ENCODE measurements at places on chromosomes 7 and 10.

- H3K4me3 ChIP-seq, result no peak overlapping the region
- no peaks in the 10 kb centered on the region for H3K36me3 ChIP-seq
Observed at GRCh38 chr7:151432658-151433521, 7.1 kb downstream of the CRYGN start.

DNA sequence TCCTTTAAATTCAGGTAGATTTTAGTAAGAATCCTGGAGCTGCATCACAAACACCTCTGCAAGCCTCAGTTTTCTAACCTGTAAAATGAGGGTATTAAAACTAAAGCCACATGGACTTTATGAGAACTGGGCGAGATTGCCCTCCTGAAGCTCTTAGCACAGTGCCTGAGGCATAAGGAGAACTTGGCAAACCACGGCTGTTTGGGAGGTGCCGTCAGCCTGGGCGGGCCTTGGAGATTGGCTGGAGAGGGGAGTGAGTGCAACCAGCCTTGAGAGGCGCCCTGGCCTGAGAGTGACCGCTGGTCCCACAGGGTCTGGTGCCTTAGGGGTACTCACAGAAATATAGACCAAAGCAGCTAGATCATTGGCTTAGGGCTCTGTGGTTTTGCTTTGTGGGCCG, 5.4 kb upstream of the TNS3 start:
- H3K27me3 ChIP-seq, result peaks cover 17% of the 10 kb centered on the region
- no peak for DNase-seq
- H3K36me3 ChIP-seq, result no peaks in the 10 kb centered on the region
- no peaks in the 10 kb centered on the region for H3K4me1 ChIP-seq
- no peak overlapping the region for H3K4me3 ChIP-seq
- no peak overlapping the region for H3K27ac ChIP-seq

- H3K4me3 ChIP-seq, result no peak overlapping the region
- DNase-seq, result no peak
- no peaks in the 10 kb centered on the region for H3K36me3 ChIP-seq
- H3K27ac ChIP-seq, result no peak overlapping the region
- H3K27me3 ChIP-seq, result no peaks in the 10 kb centered on the region
- peaks cover 3% of the 10 kb centered on the region for H3K4me1 ChIP-seq
Observed at GRCh38 chr10:28807760-28808613, 130.7 kb downstream of the BAMBI start.

DNA sequence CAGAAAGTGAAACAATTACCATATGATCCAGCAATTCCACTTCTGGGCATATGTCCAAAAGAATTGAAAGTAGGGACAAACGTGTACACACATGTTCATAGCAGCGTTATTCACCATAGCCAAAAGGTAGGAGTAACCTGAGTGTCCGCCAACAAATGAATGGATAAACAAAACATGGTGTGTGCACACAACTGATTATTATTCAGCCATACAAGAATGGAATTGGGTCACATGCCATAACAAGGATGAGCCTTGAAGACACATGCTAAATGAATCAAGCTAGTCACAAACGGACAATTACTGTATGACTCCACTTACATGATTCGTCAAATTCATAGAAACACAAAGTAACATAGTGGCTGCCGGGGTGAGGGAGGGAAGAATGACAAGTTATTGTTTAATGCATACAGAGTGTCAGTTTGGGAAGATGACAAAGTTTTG, 4.1 kb upstream of the OIT3 start:
- H3K27me3 ChIP-seq, result no peaks in the 10 kb centered on the region
- no peak overlapping the region for H3K4me3 ChIP-seq
- peaks cover 16% of the 10 kb centered on the region for H3K4me1 ChIP-seq
- no peaks in the 10 kb centered on the region for H3K36me3 ChIP-seq

DNA sequence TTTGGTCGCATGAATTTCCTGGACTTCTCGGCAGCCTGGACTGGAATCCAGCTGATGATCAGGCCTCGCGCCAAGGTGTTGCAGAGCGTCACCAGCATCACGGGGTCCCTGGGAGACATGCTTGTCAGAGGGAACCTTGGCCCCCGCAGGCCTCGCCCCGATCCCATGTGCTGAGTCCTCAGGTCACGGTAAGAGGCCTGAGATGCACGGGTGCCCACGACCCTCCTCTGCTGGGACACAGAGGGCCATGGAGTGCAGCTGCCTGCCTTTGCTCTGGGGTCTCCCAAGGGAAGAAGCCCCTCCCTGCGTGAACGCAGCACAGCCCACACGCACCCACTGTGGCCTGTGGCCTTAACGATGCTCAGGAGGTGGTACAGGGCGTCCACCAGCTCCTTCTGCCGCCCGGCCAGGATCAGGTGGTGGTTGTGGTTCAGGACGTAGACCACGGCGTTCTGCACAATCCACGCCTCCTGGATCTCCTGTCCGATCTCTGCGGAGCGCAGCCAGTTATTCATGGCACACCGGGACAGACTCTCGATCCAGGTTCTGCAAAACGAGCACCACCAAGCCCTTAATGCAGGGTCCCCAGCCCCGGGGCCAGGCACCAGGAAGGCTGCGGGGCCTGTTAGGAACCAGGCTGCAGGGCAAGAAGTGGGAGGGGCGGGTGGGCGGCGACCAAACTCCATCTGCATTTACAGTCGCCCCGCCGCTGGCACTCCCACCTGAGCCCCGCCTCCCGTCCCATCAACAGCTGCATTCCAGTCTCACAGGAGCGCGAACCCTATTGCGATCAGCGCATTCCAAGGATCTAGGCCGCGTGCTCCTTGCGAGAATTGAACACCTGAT, 29.4 kb downstream of the CFAP46 start:
- no peaks in the 10 kb centered on the region for H3K27me3 ChIP-seq
- H3K4me1 ChIP-seq, result no peaks in the 10 kb centered on the region
- no peak overlapping the region for H3K27ac ChIP-seq
- H3K4me3 ChIP-seq, result no peak overlapping the region
- no peak for DNase-seq
- H3K36me3 ChIP-seq, result no peaks in the 10 kb centered on the region

- H3K4me3 ChIP-seq, result no peak overlapping the region
- H3K36me3 ChIP-seq, result no peaks in the 10 kb centered on the region
- no peak overlapping the region for H3K27ac ChIP-seq
- H3K4me1 ChIP-seq, result no peaks in the 10 kb centered on the region
Observed at GRCh38 chr10:104993085-104993484, 352.0 kb downstream of the SORCS3 start.

DNA sequence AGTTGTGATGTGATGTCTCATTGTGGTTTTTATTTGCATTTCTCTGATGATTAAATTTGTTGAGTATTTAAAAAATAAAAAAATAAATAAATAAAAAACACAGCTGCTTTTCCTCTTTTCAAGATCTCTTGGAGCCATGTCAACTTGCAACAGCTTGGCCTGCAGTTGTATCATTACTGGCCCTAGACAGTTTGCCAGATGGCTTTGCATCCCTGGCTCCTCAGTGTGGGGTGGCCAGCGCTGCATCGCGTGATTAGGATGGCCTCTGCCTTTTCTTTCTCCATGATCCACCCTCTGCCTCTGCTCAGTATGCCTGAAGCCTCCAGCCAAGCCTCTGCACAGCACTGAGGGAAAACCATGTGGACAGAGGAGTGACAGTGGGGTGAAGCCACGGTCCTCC, 96.8 kb downstream of the PPP1R3C start:
- H3K27me3 ChIP-seq, result no peaks in the 10 kb centered on the region
- H3K4me1 ChIP-seq, result peaks cover 7% of the 10 kb centered on the region
- no peak for DNase-seq
- no peak overlapping the region for H3K4me3 ChIP-seq
- H3K27ac ChIP-seq, result no peak overlapping the region

GRCh38 chr7:76281706-76282343, 20.6 kb upstream of the HSPB1 start:
- DNase-seq, result no peak
- peaks cover 19% of the 10 kb centered on the region for H3K27me3 ChIP-seq
- no peaks in the 10 kb centered on the region for H3K4me1 ChIP-seq
- no peaks in the 10 kb centered on the region for H3K36me3 ChIP-seq
- no peak overlapping the region for H3K27ac ChIP-seq

GRCh38 chr7:4683043-4683883, 1.2 kb downstream of the FOXK1 start:
- peaks cover 5% of the 10 kb centered on the region for H3K36me3 ChIP-seq
- peak overlapping the region; percentile 88 for H3K4me3 ChIP-seq
- H3K27ac ChIP-seq, result peak overlapping the region; percentile 84
- no peak for DNase-seq

DNA sequence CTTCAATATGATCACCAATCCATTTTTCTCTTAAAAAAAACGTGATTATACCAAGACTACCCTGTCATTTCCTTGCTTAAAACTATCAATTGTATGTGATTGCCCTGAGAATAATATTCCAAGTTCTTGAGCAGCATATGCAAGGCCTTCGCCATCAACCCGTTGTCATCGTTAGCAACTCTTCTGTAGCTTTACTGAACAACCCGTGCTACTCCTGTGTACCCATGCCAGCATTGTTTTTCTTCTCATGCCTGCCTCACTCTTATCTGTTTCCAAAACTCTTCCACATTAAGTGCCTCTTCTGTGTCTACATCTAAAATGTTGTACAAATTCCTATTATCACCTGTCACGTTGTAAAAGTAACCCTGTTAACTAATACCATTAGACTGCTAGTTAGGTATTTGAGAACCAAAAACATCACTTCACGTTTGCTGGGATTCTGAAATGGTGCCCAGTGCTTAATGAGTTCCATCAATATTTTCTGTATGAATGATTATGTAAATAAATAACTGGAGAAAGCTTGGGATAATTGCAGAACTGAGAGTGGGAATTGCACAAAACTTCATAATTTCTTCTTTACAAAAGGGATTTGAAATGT, 10.5 kb downstream of the CAV2 start:
- no peak for DNase-seq
- H3K4me1 ChIP-seq, result peaks cover 84% of the 10 kb centered on the region
- H3K36me3 ChIP-seq, result peaks cover 46% of the 10 kb centered on the region
- H3K27ac ChIP-seq, result peak overlapping the region; percentile 84
- no peaks in the 10 kb centered on the region for H3K27me3 ChIP-seq

GRCh38 chr7:24601600-24601999, 28.3 kb downstream of the PALS2 start:
- no peaks in the 10 kb centered on the region for H3K4me1 ChIP-seq
- H3K36me3 ChIP-seq, result peaks cover 11% of the 10 kb centered on the region
- no peak overlapping the region for H3K4me3 ChIP-seq
- H3K27me3 ChIP-seq, result no peaks in the 10 kb centered on the region
- no peak overlapping the region for H3K27ac ChIP-seq

DNA sequence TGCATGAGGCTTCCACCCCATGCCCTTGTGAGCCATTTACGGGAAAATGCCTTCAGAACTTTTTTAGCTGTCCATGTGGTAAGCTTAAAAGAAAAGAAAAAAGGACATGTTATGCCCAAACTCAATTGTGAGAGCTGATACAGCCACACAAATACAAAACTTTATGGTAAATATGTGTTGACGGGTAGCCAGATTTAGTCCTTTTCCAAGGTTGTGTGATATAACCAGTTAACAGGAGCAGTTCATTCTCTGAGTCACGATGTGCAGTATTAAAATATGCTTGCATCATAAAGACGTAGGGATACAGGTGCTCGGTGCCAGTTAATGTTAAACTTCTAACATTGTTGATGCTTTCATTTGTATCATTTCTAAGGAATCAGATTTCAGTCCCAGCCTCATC, 350.4 kb downstream of the DNAJB6 start:
- H3K4me3 ChIP-seq, result no peak overlapping the region
- peaks cover 96% of the 10 kb centered on the region for H3K27me3 ChIP-seq
- H3K4me1 ChIP-seq, result no peaks in the 10 kb centered on the region
- DNase-seq, result no peak
- no peaks in the 10 kb centered on the region for H3K36me3 ChIP-seq

- H3K36me3 ChIP-seq, result no peaks in the 10 kb centered on the region
- peaks cover 51% of the 10 kb centered on the region for H3K27me3 ChIP-seq
- no peaks in the 10 kb centered on the region for H3K4me1 ChIP-seq
- H3K27ac ChIP-seq, result no peak overlapping the region
- DNase-seq, result no peak
- no peak overlapping the region for H3K4me3 ChIP-seq
Observed at GRCh38 chr7:39238234-39238869, 260.6 kb downstream of the POU6F2 start.

DNA sequence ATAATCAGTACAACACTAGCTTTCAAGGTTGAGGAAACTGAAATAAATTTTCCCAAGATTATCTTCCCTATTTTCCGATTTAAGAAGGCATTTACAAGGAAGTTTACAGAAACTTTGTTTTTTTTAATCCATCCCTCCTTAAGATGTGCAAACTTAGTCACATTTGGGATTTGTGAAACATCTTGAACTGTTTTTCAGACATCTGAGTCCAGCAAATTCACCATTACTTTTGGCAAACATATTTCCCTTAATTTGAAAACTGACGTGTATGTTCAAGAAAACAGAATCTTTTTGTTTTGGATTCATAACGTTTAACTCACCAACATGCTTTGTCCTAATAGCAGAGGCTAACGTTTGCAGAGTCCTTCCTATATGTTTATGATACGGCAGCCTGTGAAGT, 19.5 kb downstream of the GLI3 start:
- no peak overlapping the region for H3K4me3 ChIP-seq
- no peaks in the 10 kb centered on the region for H3K27me3 ChIP-seq
- peaks cover 15% of the 10 kb centered on the region for H3K36me3 ChIP-seq
- no peak overlapping the region for H3K27ac ChIP-seq
- no peak for DNase-seq

DNA sequence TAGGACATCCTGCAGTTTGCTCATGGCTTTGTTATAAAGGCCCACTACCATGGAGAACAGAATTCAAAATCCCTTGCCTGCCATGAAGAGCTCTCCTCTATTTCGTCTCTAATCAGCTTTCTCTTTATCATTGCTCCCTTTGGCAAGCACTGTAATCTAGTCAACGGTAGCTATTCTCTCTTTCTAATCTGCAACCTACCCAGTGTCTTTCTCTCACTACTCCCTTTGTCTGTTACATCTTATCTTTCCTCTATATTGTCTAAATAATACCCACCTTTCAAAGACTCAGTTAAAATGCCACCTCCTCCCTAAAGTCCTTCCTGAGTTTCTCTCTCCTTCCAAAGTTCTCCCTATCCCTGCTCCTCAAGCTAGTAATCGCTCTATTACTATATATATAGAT, 108.1 kb downstream of the FZD1 start:
- no peak for DNase-seq
- H3K27me3 ChIP-seq, result no peaks in the 10 kb centered on the region
- H3K4me1 ChIP-seq, result peaks cover 23% of the 10 kb centered on the region
- no peak overlapping the region for H3K27ac ChIP-seq
- no peak overlapping the region for H3K4me3 ChIP-seq

Data from A673 (cell line).